ENCODE measurements at places on chromosomes 1 and 21.

GRCh38 chr21:28229814-28230213 lies 762.9 kb downstream of the LTN1 start:
- no peak for DNase-seq

- DNase-seq: no peak
Observed at GRCh38 chr1:29632806-29633615, 396.7 kb downstream of the PTPRU start.

- no peak for DNase-seq
Observed at GRCh38 chr1:170306948-170307347, 161.2 kb downstream of the NTMT2 start.

- no peak for DNase-seq
Observed at GRCh38 chr21:46441331-46441730, 17.4 kb upstream of the DIP2A start.

DNA sequence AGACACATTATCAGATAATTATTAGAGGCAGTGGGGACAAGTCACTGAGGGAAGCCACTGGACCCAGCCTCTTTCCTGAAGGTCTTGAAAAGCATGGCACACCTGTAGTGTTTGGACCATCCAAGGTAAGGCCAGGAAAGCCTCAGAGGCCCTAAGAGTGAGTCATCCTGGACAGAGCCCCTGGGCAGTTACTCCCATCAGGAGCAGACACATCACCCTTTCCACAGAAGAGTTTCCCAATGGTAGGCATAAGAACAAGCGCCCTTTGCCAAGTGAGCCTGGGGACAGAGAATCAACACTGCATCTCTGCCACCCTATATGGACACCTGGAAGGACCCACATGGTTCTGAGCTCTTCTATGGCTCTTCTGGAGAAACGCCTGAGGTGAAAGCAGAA lies 136.0 kb downstream of the PLXNA2 start:
- DNase-seq: no peak

- no peak for DNase-seq
Observed at GRCh38 chr21:38800924-38801744, 4.6 kb upstream of the ETS2 start.

DNA sequence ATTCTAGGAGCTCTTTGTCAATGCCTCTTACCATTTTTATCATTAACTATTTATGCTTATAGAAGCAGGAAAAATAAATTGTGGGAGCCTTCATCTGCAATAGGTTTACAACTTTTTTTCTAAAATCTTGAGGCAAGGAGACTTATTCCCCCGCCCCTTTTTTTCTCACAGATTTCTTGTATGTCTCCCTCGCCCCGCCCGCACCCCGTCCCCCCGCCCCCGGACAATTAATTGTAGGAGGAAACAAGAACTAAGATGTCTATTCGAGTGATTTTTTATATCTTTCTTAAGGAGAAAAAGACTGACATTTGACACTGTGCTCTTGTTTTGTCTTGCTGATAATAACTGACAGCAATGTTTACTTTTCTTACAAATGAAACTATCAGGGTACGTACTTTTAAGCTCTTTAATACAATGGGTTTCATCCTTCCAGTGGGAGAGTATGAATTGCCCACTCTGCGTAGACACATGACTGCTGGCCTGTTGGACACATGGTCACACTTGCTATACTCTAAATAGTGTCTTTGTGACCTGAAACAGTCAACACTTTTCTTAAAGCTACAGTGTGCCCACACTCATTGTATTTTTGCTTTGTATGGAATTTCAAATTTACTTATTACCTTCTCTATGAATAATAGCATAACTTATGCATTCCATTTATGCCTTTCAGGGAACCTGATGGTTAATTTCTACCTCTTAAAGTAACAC lies 1.5 kb upstream of the IVNS1ABP start:
- DNase-seq: no peak

DNA sequence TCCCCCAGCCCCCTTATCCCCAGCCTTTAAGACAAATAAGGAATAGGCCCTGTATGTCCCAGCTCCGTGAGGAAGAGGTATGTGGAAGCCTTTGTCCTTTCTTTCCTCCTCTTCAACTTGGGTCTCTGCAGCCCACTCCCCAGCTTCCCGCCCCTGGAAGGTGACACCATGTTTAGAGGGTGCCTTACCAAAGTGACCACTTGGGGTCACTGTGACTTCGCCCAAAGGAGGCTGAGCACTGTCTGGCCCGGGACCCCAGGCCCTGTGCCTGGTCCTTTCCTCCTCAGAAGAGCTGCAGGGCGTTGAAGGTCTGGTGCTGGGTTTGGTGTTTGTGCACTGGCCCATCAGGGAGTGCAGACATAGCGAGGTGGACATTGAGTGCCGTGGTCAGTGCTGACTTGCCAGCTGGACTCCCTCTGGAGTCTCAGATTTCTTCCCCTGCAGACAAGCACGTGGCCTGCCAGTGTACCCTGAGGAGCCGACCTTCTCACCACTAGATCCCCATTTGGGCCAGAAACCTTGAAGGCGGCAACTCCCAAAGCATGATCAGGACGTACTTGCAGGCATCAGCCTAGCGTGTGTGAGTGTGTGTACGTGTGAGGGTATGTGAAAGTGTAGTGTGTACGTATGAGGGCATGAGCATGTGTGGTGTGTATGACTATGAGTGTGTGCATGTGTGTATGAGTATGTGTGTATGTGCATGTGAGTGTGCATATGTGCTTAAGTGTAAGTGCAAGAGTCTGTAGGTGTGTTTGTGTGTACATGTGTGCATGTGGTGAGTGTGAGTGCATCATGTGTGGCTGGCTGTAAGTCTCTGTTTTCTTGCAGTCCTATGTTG lies 181.4 kb upstream of the KIAA0040 start:
- DNase-seq: no peak

GRCh38 chr1:29210278-29211085 lies 20.3 kb downstream of the MECR start:
- DNase-seq: no peak

DNA sequence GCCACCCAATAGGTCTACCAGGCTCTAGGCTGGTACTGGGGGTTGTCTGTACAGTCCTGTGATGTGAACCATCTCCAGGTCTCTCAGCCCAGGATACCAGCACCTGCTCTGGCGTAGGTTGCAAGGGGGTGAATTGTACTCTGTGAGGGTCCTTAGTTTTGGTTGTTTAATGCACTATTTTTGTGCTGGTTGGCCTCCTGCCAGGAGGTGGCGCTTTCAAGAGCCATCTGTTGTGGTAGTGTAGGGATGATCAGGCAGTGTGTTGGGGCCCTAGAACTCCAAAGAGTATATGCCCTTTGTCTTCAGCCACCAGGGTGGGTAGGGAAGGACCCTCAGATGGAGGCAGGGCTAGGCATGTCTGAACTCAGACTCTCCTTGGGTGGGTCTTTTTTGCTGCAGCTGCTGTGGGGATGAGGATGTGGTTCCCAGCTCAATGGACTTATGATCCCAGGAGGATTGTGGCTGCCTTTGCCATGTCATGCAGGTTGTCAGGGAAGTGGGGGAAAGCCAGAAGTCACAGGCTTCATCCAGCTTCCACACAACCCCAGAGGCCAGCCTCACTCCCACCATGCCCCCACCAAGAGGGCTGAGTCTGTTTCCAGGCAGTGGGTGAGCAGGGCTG lies 301.8 kb upstream of the CHRM3 start:
- no peak for DNase-seq

DNA sequence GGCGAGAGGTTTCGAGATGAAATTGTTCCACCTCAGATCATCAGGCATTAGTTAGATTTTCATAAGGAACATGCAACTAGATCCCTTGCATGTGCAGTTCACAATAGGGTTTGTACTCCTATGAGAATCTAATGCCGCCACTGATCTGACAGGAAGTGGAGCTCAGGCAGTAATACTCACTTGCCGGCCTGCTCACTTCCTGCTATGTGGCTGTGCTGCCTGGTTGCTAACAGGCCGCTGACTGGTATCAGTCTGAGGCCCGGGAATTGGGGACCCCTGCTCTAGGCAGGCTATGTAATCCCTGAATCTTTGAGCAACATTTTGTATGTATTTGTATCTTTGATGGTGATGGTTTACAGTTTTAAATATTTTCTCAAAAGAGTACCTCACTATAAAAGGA lies 32.5 kb downstream of the XKR8 start:
- DNase-seq: no peak

All from NCI-H1436 treated with DMSO at 0.1 percent for 48 hours (cell line).